Activated naive CD8-positive, alpha-beta T cell treated with anti-CD3 and anti-CD28 coated beads for 36 hours (primary cell): ENCODE measurements at places on chromosomes 16 and 17.
A peak's percentile ranks its signal among the peaks of the same experiment; 100 is the strongest.

- no peak for DNase-seq
Measured at GRCh38 chr17:70366386-70366785, 197.1 kb downstream of the KCNJ2 start.

DNA sequence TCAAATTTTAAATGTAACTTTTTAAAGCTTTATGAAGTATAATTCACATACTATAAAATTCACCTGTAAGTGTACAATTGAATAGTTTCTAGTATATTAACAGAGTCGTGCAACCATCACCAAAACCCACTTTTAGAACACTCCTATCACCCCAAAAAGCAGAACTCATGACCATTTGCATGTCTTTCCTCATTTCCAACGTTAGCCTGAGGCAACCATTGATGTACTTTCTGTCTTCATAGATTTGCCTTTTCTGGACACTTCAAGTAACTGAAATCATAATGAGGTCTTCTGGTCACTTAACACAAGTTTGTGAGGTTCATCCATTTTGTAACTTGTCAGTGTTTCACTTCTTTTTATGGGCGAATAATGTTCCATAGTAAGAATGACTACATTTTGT lies 33.2 kb downstream of the METTL16 start:
- DNase-seq: no peak

DNA sequence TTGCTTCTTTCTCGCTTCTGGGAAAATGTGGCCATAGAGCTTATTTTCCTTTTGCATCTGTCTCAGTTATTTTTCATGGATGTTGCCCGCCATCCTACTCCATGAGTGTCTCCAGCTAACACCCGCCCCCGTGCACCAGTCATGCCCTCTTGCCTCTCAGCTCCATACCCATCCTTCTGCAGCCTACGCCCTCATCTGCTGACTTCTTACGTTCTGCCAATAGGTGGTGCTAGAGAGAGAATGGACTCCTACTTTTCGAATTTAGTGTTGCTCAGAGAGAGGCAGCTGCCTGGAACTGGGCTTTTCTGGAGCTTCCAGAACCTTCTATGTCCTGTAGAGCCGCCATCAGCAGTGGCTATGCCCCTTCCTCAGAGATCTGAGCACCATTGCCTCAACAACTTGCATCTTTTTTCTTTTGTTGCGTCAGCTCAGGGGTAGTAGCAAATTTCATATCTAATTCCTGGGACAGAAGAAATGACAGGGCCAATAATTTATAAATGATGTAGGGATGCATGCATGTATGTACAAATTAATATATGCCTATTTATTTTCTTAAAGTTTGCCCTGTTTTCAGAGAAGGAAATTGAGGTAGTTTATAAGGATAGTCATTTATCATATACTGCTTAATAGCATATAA lies 119.7 kb upstream of the MYOCD start:
- no peak for DNase-seq

- peak; percentile 18 for DNase-seq
Measured at GRCh38 chr17:74042744-74043486, 160.6 kb upstream of the RPL38 start.

DNA sequence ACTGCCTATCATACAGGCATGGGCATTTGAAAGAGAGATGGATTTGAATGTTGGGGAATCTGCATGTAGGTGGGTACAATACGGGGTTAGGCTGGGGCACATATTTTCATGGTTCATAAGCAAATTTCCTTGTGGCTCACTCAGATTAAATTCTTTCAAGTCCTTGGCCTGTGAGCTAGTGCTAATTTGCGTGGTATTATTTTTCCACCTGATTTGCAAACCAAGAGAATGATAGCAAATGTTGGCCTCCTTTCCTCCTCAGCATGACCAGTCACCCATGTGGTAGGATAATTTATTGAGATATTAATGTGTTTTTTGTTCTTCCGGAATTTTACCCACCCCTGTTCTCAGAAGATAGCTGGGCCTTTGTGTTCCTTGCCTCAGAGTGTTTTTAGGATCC lies 22.9 kb downstream of the FAM20A start:
- DNase-seq: no peak

DNA sequence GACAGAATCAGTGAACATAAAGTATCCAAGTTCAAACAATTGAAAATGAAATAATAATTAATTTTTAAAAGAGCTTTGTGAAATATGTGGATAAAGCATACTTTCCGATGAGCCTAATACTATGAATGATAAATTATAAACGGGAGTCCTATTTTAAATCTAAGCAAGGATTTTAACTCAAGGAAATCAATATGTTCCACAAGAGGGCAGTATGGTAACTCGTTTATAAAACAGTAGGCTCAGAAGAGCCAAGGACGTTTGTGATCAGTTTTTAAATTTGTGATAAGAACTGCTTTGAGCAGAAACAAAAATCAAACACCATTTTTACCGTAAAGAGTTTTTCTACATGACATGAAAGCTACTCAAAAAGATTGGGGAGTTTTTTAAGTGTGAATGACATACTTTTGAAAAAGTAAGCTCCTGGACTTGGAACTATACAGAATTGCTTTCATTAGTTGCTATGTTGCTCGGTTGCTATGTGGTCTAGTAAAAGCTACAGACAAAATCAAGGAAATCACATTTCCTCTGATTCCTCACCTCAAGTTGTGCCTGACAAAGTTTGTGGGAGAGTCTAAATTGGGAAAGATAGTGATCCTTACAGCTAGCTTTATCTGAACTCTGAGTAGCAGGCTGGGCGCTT lies 11.8 kb upstream of the TEKT1 start:
- no peak for DNase-seq

DNA sequence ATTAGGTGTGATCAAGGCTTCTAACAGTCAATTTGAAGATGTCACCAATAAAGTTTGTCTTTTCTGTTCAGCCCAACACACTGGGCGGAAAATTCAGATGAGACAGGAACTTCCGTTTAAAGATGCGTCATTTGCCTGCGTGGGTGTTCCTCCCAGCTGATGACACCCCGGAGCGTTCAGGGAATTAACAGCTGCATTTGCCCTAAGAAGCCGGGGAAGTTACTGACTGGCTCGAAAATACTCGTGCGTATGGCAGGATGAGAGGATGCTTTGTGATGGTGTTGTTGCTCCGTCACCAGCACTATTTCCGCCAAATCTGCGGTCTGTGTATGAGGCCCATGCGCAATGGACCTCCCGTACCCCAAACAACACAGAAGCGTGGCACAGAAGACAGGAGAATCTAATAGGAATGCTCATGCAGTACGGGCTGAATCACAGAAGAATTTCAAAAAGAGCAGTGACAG lies 11.9 kb upstream of the PVALEF start:
- DNase-seq: no peak

DNA sequence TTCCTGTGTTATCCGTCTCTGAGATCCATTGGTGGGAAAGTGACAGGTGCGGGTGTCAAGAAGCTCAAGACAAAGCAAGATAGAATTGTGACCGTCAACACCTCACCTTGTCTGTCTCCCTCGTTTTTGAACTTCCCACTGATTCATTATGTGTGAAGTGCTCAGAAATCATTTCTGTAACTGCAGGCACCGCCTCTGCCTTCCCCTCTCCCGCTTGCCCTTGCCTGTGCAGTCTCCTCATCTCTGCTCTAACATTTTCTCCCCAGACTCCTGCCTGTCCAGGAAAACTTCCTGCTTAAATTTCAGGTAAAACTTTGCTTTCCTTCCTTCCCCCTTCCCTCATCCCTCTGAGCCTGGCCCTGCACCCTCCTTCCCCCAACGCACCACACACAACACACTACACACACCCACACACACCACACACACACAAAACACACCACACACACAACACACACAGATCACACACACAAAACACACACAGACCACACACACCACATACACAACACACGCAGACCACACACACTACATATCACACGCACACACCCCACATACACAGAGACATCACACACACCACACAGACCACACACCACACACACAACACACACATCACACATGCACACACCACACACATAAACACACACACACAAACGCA lies 25.7 kb downstream of the CALB2 start:
- no peak for DNase-seq

- DNase-seq: no peak
Measured at GRCh38 chr17:2880050-2880449, 83.8 kb downstream of the RAP1GAP2 start.

GRCh38 chr17:38789185-38789584 lies 10.2 kb downstream of the PIP4K2B start:
- no peak for DNase-seq

DNA sequence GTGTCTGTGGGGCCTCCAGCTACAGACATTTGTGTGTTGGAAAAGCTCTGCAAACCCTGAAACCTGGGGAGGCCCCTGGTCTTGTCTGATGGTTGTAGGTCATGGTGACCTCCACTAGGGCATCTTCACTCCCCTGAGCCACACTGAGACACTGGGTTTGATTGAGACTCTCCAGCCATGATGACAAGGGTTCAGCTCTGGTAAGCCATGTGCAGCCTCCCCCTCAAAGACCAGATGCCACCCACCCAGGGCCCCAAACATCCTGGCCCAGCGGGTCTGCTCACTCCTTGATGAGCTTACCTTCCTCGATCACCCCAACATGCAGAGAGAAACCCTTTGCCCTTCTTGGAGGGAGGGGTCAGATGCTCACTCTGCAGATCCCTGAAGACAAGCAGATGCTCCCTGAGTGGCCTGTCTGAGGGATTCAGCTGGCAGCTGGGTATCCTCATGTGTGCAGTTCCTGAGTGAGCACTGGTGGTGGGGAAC lies 101.6 kb downstream of the METRNL start:
- no peak for DNase-seq

DNA sequence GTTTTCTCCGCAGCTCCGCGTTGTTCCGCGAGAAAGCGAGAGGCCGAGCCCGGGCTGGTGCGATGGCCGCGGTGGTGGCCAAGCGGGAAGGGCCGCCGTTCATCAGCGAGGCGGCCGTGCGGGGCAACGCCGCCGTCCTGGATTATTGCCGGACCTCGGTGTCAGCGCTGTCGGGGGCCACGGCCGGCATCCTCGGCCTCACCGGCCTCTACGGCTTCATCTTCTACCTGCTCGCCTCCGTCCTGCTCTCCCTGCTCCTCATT lies 404 bp downstream of the EMC6 start:
- no peak for DNase-seq

- no peak for DNase-seq
Measured at GRCh38 chr16:25959221-25959620, 267.5 kb downstream of the HS3ST4 start.

DNA sequence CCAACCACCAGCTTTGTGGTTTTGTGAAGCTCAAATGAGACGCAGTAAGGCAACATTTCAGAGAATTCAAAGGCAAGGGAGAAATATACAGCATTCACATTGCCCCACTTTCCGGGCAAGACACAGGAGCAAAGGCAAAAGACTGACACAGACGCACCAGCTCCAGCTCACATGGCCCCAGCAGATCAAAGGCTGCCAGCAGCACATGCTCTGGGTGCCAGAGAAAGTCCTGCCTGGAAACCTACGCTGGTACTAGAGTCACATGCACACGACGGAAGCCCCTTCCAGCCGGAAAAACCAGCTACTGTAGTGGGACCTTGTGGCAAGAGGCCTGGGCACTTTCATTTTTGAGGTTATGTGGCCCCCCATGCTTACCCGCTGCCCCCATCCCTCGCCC lies 50.1 kb downstream of the GTF3C1 start:
- no peak for DNase-seq
